ENCODE measurements at places on chromosomes 11 and 22.

DNA sequence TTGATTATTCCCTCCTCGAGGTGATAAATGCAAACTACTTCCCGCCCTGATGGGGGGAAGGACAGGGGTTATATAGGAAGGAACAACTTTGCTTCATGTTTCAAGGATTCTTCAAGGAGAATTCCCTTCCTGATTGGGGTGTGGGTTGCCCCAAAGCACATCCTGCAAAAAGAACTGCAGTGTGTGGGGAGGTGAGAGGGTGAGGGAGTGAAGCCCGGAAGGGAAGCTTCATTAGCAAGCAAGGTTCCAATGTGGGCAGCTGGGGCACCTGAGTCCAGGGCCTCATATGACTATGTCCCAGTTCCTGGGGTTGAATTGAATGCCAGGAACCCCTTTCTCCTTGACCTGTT, 326.0 kb downstream of the MN1 start:
- no peak for DNase-seq

DNA sequence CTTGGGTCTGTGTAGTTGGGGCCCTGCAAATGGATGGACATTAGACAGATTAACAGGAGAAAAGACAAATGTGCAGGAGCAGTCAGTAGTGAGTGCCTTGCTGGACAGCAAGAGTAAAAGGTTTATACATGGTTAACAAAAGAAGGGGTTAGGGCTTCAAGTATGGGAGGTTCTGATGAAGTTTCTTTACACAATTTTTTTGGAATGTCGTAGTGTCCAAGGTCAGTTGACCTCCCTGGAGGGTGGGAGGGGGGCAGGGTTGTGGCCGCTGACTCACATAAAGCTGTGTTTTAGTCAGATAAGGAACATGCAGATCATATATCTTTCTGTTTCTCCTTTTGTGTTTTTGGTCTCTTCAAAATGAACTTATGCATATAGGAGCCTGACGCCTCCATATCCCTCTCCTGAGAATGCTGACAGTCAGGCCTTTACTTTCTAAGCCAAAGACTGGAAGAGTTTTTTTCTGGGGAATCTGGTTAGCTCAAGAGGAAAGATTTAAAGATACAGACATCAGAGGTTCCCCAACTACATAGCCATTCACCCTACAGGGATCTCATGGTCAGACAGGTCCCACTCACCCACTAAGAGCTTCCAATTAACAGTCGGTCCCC, 134.3 kb downstream of the NECTIN1 start:
- peak; percentile 91 for DNase-seq

DNA sequence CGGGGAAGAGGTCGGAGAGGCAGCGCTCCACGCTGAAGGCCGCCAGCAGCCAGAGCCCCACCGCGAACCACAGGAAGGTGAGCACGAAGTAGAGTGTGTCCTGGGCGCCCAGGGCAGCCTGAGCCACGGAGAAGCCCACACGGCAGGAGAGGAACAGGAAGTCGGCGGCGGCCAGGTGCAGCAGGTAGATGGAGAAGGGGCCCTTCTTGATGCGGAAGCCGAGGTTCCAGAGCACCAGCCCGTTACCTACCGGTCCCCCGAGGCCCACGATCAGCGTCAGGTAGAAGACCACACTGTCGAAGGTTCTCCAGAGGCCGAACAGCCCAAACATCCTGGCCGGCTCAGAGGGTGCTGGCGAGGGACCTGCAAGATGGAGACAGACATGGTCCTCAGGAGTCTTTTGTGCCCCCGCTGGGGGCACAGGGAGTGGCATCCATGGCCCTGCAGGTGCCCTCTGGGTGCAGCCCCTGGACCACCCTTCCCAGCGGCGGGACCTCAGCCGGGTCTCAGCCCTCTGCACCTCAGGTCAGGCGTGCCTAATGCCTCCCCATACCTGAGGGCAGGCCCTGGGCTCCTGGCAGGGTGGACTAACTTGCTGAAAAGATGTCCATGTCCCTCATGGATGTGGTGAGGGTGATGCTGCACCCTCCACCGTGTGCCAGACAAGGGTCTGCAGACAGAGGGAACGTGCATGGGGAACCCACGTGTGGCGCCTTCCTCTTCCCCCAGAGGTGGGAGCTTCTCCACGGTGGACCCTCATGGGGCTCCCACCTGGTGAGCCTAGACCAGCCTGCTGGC, at the start of gene MRGPRG:
Gene MRGPRG (minus strand): TSS at position 331 of the 798 bp plus-strand sequence. CDS start 0 bp downstream, at position 331.
- DNase-seq, result no peak

- peak; percentile 71 for DNase-seq
Measured at GRCh38 chr11:67054836-67055523, 1.7 kb upstream of the RHOD start.

DNA sequence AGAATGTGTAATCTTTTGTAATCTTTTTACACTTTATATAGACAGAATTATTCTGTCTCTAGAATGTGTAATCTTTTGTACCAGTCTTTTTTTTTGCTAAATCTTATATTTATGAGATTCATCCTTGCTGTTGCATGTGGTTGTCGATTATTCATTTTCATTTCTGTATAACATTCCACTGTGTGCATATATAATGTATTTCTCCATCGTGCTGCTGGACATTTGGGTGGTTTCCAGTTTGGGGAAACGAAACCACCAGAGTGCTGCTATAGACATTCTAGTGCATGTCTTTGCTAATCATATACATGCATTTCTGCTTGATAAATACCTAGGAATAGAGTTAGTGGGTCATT, 146.5 kb downstream of the GRIK4 start:
- peak; percentile 21 for DNase-seq

DNA sequence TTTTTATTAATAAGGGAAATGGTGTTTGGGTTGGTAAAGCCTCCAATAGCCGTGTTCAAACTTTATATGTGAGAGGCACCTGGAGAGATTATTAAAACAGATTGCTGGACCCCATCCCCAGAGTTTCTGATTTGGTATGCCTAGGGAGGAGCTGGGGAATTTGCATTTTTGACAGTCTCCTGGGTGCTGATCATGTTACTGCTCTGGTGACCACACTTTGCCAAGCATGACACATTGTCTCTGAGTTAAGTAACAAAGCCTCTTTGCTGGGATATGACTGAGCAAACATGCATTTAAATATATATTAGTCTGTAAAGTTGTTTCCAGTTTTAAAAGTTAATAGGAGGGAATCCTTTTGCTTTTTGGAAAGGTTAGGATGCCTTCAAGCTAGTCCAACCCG, 140.4 kb downstream of the NAV2 start:
- DNase-seq, result no peak

- DNase-seq, result peak; percentile 78
Measured at GRCh38 chr22:21818487-21819182, 48.8 kb downstream of the MAPK1 start.

DNA sequence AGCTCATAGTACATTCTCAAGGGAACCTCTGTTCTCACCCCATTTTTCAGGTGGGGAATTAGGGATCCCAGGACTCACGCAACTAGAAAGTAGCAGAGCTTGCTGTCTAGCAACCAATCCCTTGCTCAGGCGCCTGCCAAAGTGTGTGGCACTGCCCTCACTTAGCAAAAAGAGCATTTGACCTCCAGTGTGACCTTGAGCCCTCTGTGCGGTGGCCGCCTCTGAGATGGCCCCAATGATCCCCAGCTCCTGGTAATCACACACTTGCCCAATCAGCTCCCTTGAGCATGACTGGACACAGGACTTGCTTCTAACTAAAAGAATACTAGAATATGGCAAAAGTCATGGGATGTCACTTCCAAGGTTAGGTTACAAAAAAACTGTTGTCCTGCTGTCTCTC, 2.6 kb upstream of the LGALS2 start:
- DNase-seq, result no peak

GRCh38 chr22:37127350-37127878, 17.9 kb upstream of the TMPRSS6 start:
- DNase-seq, result no peak

DNA sequence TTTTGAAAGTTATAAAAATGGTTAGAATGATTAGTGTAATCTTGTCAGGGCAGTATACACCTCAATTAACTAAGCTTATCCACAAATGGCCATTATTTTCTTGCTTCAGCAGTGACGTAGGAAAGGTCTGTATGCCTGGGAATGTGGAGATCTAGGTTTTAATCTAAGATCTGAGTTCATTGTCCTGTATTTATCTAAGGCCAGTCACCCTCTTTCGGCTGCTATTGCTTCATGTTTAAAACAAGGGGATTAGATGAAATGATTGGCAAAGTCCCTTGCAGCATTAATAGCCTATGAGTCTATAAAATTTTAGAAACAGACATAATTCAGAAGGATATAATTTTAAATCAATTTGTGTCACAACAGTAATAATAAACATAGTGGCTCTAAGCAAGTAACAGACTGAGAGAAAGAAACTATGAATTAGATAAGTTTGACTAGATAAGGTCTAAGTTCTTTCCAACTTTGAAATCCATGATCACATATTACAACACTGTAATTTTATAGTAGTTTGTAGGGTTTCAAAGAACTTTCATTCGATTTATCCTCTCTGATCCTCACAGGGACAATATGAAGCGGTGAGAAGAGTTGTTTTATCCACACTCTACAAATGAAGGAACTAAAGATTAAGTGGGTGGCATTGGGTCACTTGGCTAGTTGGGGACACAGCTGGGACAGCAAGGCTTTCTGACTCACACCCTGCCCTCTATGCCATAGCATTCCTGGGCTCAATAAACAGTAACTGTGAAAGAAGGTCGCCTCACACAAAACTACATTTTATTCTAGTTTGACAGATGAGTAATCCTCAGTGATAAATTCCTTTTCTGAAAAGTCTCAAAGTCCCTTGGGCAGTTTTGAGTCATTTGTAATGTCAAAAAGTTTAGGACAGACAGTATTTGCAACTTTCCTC, 60.6 kb upstream of the RDX start:
- peak; percentile 84 for DNase-seq

Data from inflammatory macrophage (primary cell).